Panc1 (cell line): ENCODE measurements at places on chromosomes 4 and X. TPM values are rescaled to one million over a fixed set of nuclear protein-coding genes. Genes with fewer than 3 reads are reported as not detected.

DNA sequence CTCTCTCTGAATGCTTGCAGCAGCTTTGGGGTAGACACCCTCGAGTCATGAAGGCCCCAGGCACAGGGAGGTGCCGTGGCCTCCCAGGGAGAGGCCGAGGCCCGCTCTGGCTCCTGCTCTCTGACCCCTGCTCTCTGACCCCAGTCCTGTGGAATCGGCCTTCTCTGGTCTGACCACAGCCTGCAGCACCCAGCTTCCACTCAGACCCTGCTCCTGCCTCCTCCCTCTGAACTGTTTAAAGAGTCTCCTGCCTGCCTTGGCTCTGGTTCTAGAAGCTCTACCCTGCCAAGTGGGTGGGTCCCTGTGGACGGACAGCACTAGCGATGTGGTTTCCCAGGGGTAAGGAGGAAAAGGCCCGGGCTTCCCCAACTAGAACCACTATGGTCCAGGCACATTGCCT is 78.2 kb upstream of the TMEM150C start:
- DNase-seq, result no peak
- H3K4me3 ChIP-seq, result no peak overlapping the region
- H3K27ac ChIP-seq, result no peak overlapping the region
- H3K27me3 ChIP-seq, result no peaks in the 10 kb centered on the region
- no peaks in the 10 kb centered on the region for H3K36me3 ChIP-seq

DNA sequence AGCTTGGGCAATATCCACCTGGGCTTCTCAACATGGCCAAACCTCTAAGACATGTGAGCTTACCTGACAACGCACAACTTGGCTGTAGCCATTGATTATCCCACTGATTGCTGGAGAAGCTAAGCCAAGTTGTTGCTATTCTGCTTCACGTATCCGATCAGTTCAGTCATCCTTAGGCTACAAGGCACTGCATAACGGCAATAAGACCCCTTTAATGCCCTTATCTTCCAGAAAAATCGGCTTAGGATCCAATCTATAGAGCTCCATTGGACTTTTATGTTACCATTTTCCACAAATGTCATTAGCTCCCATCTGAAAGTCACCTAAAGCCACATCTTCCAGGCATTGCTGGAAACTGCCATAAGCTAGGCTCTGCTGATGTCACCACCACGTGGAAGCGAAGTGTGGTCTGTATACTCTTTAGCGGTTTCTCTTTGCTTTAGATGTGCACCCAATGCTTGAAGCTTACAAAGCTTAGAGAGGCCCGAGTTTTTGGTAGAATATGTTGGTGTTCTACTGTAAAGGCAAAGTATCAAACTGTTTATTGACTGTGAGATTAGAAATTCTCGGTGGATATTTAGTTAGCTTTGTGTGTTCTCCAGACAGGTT is 163.1 kb downstream of the CPE start:
- H3K4me1 ChIP-seq, result no peaks in the 10 kb centered on the region
- H3K36me3 ChIP-seq, result no peaks in the 10 kb centered on the region
- no peak overlapping the region for H3K4me3 ChIP-seq
- no peak overlapping the region for H3K27ac ChIP-seq
- no peak for DNase-seq

GRCh38 chrX:80471582-80471981 is 51.3 kb downstream of the TENT5D start:
- H3K4me3 ChIP-seq, result no peak overlapping the region
- no peak for DNase-seq
- no peaks in the 10 kb centered on the region for H3K27me3 ChIP-seq
- no peaks in the 10 kb centered on the region for H3K4me1 ChIP-seq
- no peak overlapping the region for H3K27ac ChIP-seq

DNA sequence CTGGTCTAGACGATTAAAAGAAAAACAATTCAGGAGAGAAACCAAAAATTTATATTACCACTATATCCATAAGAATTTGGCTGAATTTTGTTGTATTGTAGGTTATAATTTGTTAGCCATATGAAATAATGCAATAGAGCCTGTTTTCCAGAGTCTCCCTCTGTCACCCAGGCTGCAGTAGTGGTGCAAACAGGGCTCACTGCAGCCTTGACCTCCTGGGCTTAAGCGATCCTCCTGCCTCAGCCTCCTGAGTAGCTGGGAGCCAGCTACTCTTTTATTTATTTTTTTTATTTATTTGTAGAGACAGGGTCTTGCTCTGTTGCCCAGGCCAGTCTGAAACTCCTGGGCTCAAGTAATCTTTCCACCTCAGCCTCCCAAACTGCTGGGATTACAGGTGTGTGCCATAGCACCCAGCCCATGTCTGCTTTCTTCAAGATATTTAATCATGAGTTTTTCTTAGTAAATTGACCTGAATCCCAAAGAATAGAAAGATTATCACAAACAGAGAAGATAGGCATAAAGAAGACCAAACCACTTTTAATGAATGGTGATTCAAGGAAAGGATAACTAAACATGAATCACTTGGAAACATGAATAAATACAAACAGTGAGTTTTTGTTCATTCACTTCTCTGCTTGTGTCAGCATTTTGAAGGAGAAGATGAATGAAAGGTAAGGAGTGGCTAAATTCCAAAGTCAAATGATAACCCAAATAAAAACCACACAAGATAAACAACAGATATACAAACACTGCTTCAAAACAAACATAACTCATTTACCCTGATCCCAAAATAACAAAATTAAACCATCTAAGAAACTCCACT is 82.1 kb downstream of the PPP3CA start:
- H3K4me1 ChIP-seq, result no peaks in the 10 kb centered on the region
- H3K27ac ChIP-seq, result no peak overlapping the region
- no peaks in the 10 kb centered on the region for H3K36me3 ChIP-seq
- H3K4me3 ChIP-seq, result no peak overlapping the region
- no peaks in the 10 kb centered on the region for H3K27me3 ChIP-seq

GRCh38 chrX:14194711-14195110 is 165.0 kb upstream of the GEMIN8 start:
- no peak for DNase-seq
- no peaks in the 10 kb centered on the region for H3K36me3 ChIP-seq
- no peak overlapping the region for H3K27ac ChIP-seq
- H3K4me3 ChIP-seq, result no peak overlapping the region
- no peaks in the 10 kb centered on the region for H3K4me1 ChIP-seq

DNA sequence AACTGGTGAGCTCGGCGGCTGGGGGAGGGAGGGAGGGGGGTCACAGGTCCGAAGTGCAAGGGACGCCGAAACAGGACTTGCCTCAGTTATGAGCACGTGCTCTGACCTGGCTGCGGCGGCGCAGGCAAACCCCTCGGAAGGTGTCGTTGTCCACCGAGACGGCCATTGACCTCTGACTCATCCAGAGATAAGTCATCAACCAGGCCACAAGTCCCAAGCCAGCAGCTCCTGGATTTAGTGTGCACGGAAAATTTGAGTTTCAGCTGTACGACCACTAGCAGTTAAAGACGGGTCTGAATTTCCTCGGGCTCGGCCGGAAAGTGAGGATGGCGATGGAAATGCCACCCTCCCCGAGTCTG is 674 bp downstream of the SH3D19 start:
- H3K4me1 ChIP-seq, result peaks cover 19% of the 10 kb centered on the region
- peak overlapping the region; percentile 61 for H3K4me3 ChIP-seq
- no peaks in the 10 kb centered on the region for H3K27me3 ChIP-seq
- no peaks in the 10 kb centered on the region; the same call in 1 of the 2 replicates for H3K36me3 ChIP-seq

STK26 gene
- total RNA-seq, result 44.2 TPM

CXCL3 gene
- 0.23 TPM for total RNA-seq

GRID2 gene
- 0.08 TPM for total RNA-seq

USP26 gene
- not detected for total RNA-seq

- no peaks in the 10 kb centered on the region for H3K27me3 ChIP-seq
- H3K27ac ChIP-seq, result no peak overlapping the region
- no peak for DNase-seq
- no peaks in the 10 kb centered on the region for H3K4me1 ChIP-seq
Measured at GRCh38 chrX:27953171-27953570, 28.1 kb downstream of the DCAF8L1 start.

GRCh38 chrX:38304010-38304409 is 23.3 kb downstream of the RPGR start:
- no peak overlapping the region for H3K4me3 ChIP-seq
- H3K4me1 ChIP-seq, result no peaks in the 10 kb centered on the region
- DNase-seq, result no peak
- H3K27ac ChIP-seq, result no peak overlapping the region
- H3K36me3 ChIP-seq, result no peaks in the 10 kb centered on the region

RAB40A gene
- 0.26 TPM for total RNA-seq

GPRIN3 gene
- total RNA-seq, result 0.03 TPM

GRCh38 chr4:39427520-39428114 is 20.9 kb downstream of the KLB start:
- no peak overlapping the region for H3K27ac ChIP-seq
- H3K27me3 ChIP-seq, result no peaks in the 10 kb centered on the region
- H3K36me3 ChIP-seq, result no peaks in the 10 kb centered on the region
- no peaks in the 10 kb centered on the region for H3K4me1 ChIP-seq

GRCh38 chr4:87299898-87300297 is 22.8 kb downstream of the HSD17B13 start:
- no peaks in the 10 kb centered on the region for H3K4me1 ChIP-seq
- no peak overlapping the region for H3K27ac ChIP-seq
- no peak for DNase-seq
- no peaks in the 10 kb centered on the region for H3K36me3 ChIP-seq
- no peaks in the 10 kb centered on the region for H3K27me3 ChIP-seq
- no peak overlapping the region for H3K4me3 ChIP-seq

ADRA2C gene
- 23.5 TPM for total RNA-seq

DNA sequence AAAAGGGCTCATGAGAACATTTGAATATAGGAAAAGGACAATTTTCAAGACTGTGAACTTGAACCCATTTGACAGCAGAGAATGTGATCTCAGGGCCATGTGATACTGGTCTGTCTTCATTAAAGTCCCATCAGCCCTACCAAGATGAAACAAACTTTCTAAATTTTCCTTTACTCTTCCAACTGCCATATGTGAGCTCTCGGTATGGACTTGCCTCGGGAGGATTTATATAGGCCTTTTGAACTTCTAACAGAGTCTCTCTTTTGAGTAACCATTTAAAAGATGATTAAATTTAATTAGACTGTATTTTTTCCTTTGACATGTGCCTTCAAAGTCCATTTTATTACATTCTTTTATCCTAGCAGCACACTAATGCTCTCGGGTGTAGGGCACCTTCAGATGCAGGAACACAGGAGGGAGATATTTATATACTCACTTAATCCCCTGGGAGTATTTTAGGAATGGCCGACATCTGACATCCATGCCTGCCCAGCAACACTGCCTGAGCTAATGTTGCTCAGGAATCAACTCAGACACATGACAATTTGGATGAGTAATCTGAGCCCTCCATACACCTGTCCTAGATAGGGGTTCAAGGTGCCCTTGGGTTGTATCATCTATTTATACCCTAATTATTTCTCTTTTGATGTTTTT is 155.0 kb downstream of the SLC7A11 start:
- H3K36me3 ChIP-seq, result no peaks in the 10 kb centered on the region
- H3K4me3 ChIP-seq, result no peak overlapping the region
- no peaks in the 10 kb centered on the region for H3K27me3 ChIP-seq
- DNase-seq, result no peak

DNA sequence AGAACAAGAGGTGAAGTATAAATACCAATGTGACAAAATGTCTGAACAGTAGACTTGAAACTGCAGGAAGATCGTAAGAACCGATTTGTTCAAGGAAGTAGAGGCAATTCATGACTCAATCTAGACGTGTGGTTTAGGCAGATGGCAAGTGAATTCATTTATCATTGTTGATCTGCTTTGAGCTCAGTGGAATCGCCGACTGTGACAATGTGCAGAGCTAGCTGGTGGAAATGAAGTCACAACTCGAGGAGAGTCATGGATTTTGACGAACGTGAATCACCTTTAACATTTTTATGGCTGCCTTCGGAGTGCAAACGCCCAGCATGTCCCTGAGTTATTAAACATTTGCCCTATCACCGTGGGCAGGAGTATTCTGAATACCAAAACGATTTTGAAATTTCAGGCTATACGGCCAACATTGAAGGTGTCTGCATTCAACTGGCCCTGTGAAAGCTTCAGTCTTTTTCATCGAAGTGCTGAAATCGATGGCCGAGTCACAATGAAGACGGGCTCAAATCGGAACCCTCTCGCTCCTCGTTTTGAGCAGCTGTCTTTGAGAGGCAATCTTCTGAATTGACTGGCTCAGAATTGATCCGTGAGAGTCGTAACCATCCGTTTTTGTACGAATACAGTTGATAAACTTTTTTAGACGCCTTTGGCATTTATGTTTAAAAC is 689 bp upstream of the OGT start:
- peak overlapping the region; percentile 89 for H3K27ac ChIP-seq
- H3K27me3 ChIP-seq, result no peaks in the 10 kb centered on the region
- no peaks in the 10 kb centered on the region; the same call in 1 of the 2 replicates for H3K36me3 ChIP-seq
- DNase-seq, result no peak
- H3K4me3 ChIP-seq, result peak overlapping the region; percentile 88

DNA sequence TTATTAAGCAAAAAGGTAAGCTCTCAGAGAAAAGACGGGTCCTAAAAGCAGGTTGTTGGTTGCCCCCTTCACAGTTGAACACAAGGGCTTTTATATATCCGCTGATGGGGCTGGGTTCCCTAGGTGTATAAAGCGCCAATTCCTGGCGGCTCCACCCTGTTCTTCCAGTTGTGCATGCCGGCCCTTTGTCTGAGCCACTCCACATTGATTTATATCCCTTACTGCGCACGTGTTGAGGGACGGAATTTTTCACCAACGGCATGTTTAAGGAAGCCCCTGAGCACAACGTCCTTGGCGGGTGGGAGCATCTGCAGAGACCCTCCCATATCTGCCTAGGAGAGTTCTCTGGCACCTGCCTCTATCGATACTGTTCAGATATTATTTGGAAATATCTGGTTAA is 135.7 kb downstream of the DTHD1 start:
- no peak overlapping the region for H3K4me3 ChIP-seq
- no peak overlapping the region for H3K27ac ChIP-seq
- no peak for DNase-seq
- no peaks in the 10 kb centered on the region; the same call in 1 of the 2 replicates for H3K27me3 ChIP-seq
- H3K36me3 ChIP-seq, result no peaks in the 10 kb centered on the region
- no peaks in the 10 kb centered on the region for H3K4me1 ChIP-seq

PAGE2B gene
- not detected for total RNA-seq

DNA sequence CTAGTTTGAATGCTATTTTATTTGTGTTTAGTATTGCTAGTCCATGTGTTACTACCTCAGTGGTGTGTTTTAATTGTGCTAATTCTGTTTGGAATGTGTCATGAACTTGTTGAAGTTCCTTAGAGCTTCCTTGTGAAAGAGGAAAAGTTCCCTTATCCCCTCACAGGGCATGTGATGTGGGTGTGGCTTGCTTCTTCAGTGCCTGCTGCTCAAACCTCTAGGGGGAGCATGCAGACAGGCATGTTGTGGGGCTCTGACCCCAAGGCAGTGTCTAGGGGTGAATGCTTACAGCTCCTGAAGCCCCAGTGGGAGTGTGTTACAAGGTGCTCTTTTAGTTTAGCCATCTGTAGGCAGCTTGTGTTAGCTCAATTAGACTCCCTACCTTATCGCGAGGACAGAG is 86.5 kb downstream of the MAGED4 start:
- no peaks in the 10 kb centered on the region for H3K4me1 ChIP-seq
- no peak overlapping the region for H3K27ac ChIP-seq
- DNase-seq, result no peak
- no peaks in the 10 kb centered on the region for H3K36me3 ChIP-seq
- H3K27me3 ChIP-seq, result no peaks in the 10 kb centered on the region
